Esophagus muscularis mucosa (tissue), 4 donors: ENCODE measurements at places on chromosomes 2 and 18. TPM values are rescaled to one million over a fixed set of nuclear protein-coding genes. Genes with fewer than 3 reads are reported as not detected.

Gene TUBA4B
- total RNA-seq = not detected

DNA sequence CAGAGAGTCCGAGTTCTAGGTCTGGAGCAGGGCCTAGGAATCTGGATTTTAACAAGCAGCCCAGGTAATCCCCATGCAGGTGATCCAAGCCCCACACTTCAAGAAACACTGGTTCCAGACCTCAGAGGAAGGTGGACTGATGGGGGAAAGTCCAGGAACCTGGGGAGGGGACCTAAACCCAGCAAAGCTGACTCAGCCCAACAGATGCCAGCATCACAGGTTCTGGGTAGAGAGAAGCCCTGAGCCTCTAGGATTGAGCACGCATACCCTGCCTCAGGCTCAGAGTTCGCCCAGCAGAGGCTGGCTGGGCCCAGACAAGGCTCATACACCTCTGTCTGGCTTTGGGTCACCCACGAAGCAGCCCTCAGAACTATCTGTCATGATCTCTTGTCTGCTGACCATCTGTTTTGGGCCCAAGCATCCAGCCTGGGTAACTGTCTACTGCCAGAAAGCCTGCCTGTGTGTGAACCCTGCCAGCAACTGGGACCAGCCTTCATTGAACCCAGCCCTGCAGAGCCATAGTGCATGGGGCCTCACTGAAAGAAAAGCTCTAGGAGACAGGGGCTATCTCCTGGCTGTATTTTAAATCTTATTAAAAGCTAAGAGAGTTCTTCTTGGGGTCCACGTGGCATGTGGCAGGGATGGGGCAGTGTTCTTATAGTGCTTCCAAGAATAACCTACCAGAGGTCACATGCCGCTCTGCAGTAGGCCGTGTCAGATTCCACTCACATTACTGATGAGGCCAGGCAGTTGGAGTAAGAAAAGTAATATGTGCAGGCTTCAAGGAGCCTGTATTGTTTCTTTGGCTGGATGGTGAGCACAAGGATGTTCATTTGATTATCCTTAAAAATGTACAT lies 7.4 kb downstream of the TMEM127 start:
- no peak for DNase-seq
- no peak overlapping the region for H3K4me3 ChIP-seq
- H3K4me1 ChIP-seq = peaks cover 98% of the 10 kb centered on the region
- H3K27ac ChIP-seq = peak overlapping the region; percentile 81

DNA sequence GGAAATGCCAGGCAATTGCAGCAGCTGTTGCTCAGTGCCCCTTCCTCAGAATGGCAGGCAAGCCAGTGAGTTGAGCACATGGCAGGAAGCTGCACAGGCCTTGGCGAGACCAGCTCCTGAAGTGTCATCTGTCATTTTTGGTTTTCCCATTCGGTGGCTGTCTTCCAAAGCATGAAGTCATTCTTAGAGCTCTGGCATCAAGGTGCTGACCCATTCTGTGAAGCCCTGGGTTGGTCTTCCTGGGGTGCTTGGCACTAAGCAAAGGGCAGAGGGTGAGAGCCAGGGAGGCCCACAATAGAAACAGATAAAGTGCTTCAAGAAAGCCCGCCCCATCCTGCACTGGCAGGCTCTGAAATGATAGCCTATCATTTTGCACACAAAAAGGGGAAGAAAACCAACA lies 150.5 kb downstream of the VAPA start:
- H3K4me1 ChIP-seq = peaks cover 51% of the 10 kb centered on the region
- no peak overlapping the region for H3K4me3 ChIP-seq
- H3K27me3 ChIP-seq = no peaks in the 10 kb centered on the region

Gene AMER3
- total RNA-seq = not detected

DNA sequence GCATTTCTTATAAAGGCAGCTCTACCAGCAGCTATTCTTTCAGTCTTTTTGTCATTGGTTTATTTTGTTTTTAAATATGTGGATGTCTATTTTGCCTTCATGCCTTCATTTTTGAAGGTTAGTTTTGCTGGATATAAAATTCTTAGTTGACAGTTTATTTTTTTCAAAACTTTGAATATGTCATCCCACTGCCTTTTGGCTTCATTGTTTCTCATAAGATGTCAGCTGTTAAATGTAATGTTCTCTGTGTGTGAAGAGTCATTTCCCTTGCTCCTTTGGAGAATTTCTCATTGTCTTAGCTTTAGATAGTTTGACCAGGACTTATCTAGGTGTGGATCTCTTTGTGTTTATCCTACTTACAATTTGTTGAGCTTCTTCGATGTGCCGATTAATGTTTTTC lies 213.5 kb downstream of the KIAA1328 start:
- no peak overlapping the region for H3K4me3 ChIP-seq
- H3K36me3 ChIP-seq = no peaks in the 10 kb centered on the region
- no peaks in the 10 kb centered on the region for H3K27me3 ChIP-seq
- DNase-seq = no peak

Gene MDH1B
- 1.2 TPM for total RNA-seq

Gene CROCC2
- total RNA-seq = not detected

GRCh38 chr18:61549416-61549815 lies 216.2 kb downstream of the CDH20 start:
- no peak for DNase-seq
- no peaks in the 10 kb centered on the region for H3K4me1 ChIP-seq
- H3K27ac ChIP-seq = no peak overlapping the region
- H3K4me3 ChIP-seq = no peak overlapping the region
- H3K36me3 ChIP-seq = no peaks in the 10 kb centered on the region
- H3K27me3 ChIP-seq = no peaks in the 10 kb centered on the region

Gene ALPG
- total RNA-seq = not detected

GRCh38 chr2:215553946-215554345 lies 118.1 kb upstream of the FN1 start:
- no peak overlapping the region for H3K27ac ChIP-seq
- no peaks in the 10 kb centered on the region for H3K36me3 ChIP-seq
- H3K4me1 ChIP-seq = no peaks in the 10 kb centered on the region
- no peak for DNase-seq
- H3K27me3 ChIP-seq = no peaks in the 10 kb centered on the region

Gene BOLL
- total RNA-seq = not detected
